SK-N-SH treated with all-trans-retinoic acid at 6 μM for 48 hours (cell line): ENCODE measurements at places on chromosomes 3 and 15.

DNA sequence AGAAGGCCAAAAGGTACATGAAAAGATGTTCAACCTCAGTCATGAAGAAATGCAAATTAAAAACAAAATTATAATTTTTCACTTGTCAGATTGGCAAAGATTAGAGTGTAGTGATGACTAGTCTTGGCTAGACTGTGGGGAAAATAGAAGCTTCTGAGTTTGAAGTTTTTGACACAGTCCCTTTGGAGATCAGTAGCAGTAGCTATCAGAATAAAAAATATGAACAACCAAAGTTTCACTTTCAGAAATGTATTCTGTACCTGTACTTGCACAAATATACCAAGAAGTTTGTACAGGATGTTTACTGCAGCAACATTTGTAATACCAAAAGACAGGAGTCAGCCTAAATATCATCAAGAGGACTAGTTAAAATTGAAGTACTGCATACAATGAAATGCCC lies 14.1 kb downstream of the ATP2C1 start:
- ATAC-seq, result no peak

GRCh38 chr3:184241447-184242296 lies 7.1 kb downstream of the ALG3 start:
- ATAC-seq, result peak; percentile 55

- peak; percentile 99 for ATAC-seq
Observed at GRCh38 chr3:10263646-10264363, 15.5 kb downstream of the TATDN2 start.

DNA sequence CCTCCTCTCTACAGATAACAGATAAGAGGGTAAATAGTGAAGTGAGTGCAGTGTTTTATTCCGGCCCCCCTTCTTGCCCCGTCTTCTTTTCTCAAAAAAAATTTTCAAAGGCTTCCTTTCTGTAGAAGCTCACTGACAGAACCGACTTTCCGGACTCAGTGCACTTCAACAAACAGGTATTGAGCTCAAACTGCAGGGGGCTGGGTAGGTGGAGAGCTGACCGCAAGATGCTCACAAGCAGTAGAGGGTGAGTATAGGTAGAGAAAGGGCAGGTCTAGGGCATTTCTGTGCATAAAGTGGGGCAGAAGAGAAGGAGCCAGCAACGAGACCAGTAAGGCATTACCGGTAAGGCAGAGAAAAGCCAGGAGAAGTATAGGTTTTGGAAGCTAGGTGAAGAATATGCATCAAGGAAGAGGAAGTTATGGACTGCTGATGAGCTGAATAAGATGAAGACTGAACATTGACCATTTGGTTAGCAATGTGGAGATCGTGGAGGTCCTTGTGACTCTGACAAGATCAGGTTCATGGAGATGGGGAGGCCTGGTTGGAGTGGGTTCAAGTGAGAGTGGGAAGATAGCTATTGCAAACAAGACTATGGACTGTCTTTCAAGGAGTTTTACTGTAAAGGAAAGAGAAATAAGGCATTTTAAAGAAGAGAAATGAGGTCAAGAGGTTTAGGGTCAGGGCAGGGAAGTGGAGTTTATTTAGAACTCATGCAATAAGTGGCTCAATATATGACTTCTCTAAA lies 97.4 kb downstream of the ST6GAL1 start:
- no peak for ATAC-seq

GRCh38 chr15:79769069-79769481 lies 127.7 kb downstream of the MTHFS start:
- peak; percentile 65 for ATAC-seq

- ATAC-seq, result no peak
Observed at GRCh38 chr15:85073556-85074194, 92.0 kb downstream of the PDE8A start.

DNA sequence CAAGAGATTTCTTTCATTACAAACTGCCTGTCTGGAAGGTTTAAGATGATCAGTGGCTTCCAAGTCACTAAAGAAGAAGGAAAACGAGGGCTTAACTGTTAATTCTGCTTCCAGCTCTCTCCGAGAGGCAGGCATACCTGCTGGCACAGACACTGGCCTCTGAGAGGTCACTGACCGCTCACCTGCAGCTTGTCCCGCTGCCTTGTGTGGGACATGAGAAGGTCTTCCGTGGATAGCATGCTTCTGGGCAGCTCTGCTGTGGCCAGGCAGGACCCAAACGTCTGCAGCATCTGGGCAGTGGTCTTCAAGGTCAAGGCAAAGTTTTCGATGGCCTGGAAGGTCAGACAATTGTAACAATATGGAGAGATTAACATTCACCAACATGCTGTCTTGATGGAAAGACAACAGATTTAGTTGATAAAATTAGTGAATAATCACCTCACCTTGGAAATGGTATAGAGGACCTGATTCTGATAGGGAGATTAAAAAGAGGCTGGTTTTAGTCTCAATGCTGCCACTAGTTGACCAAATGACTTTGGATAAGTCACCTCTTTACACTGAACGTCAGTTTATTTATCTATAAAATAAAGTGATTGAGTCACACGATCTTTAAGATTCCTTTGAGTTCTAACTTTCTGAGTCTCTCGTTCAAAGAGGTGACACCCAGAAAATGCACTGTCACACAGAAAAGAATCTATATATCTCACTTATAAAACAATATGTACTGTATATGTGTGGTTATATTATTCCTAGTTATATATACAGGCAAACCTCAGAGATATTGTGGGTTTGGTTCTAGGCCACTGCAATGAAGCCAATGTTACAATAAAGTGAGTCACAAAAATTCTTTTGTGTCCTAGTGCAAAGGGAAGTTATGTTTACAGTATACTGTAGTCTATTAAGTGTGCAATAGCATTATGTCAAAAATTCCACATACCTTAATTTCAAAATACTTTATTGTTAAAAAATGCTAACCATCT lies 65.1 kb downstream of the B3GNT5 start:
- ATAC-seq, result no peak

DNA sequence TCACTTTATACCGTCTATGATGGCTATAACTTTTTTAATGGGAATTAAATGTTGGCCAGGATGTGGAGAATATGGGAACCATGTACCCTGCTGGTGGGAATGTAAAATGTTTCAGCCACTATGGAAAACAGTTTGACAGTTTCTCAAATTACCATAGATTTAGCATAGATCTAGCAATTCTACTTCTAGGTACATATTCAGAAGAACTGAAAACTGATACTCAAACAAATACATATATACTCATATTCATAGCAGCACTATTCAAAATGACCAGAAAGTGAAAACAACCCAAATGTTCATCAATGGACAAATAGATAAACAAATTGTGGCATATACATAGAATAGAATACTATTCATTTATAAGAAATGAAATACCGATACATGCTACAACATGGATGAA lies 539.4 kb downstream of the IGSF11 start:
- no peak for ATAC-seq

GRCh38 chr3:197748597-197749314 lies 927 bp upstream of the FYTTD1 start:
- no peak for ATAC-seq

GRCh38 chr15:95733931-95734330 lies 596.6 kb upstream of the NR2F2 start:
- ATAC-seq, result no peak

GRCh38 chr3:136733317-136733833 lies 18.8 kb downstream of the STAG1 start:
- no peak for ATAC-seq

DNA sequence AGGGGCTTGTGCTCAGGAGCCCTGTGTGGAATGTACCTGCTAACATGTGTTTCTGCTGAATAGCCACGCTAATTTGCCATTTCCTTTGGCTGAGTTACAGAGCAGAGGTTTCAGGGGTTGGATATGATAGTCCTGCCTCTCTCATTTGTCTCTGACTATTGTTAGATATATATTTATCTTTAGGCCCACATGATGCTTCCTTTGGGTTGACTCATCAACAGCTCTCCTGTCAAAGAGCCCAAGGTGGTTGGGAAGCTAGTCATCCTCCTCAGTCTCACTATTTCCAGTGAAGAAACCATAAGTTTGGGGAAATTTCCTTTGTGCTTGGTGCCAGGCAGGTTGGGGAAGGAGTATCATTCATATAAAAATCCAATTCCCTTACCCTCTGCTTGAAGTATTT lies 1194.6 kb downstream of the ZPLD1 start:
- no peak for ATAC-seq

DNA sequence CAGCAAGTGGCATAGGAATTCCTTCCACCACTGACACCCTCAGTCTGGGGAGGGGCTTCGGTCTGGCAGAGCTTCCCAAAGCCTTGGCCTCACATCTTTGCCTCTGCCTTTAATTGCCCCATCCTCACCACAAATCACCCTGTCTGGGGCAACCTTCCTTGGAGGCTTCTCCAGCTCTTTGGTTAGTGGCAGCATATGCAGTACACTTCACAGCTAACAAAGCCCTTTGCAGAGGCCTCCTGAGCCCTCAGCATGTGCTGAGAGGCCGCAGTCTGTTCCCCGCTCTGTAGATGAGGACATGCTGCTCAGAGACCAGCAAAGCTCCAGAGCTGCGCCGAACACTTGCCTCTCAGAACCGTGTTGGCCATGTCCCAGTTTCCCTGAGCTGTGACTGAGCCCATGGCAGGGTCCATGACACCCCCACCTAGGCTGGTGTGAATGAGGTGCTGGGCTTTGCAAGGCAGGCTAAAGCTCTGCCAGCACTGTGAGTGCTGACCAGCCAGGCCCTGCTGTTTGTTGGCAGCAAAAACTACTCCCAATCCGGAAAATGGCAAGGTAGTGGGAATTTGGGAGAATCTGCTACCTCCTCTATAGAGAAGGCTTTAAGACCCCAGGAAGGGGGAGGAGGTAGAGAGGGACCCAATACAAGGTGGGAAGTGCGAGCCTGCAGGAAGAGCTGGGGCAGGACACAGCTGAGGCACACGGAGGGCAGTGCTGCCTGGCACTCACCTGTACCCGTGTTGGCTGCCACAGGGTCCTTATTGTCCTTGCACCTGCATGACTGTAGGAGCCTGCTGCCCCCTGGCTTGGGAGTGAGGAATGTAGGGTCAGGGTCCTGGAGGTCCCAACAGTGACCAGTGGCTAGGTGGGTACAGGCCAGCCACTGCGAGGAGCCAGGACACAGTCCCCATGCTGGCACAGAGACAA lies 8.4 kb upstream of the KLF15 start:
- ATAC-seq, result no peak

DNA sequence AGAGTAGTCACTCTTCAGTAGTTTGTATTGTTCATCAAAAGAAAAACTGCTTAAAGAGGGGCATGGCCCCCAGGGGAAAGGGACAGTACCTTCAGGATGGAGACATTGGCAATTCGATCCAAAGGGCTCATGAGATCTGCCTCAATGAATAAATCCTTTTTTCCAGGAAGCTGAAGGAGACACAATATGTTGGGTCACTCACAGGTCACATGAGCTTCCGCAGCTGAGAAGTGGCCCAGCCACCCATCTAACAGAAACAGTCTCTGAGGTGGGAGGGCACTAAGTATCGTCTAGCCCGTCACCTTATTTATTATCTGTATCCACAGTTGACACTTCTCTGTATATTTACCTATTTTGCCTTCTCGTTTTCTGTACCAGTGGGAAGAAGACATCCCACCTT lies 4.7 kb downstream of the VPS33B start:
- no peak for ATAC-seq

- peak; percentile 69 for ATAC-seq
Observed at GRCh38 chr3:49554633-49555265, 472 bp downstream of the BSN start.

DNA sequence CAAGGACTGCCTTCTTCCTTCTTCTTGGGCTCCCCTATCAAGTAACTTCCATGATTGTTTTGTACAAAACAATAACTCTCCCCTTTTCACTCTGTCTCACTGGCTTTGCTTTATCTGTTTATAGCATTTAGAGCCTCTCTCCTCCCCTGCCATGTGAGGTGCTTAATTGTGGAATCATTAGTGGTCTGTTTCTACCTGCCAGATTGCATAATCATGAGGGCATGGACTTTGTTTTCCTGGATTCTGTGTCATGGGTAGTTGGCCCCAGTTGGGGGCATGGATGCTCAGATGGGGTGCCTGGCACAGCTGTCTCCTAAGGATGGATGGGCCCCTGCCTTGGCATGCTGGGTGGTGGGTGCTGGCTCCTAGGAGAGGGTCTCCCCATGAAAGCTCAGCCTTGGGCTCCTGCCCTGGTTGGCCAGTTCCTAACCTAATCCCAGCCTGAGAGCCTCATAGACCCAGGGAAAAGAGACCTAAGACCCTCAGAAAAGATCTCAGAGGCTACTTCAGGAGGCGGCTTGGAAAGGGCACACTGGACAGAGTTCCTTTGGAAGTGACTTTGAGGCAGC lies 8.0 kb upstream of the CTXND1 start:
- ATAC-seq, result no peak

DNA sequence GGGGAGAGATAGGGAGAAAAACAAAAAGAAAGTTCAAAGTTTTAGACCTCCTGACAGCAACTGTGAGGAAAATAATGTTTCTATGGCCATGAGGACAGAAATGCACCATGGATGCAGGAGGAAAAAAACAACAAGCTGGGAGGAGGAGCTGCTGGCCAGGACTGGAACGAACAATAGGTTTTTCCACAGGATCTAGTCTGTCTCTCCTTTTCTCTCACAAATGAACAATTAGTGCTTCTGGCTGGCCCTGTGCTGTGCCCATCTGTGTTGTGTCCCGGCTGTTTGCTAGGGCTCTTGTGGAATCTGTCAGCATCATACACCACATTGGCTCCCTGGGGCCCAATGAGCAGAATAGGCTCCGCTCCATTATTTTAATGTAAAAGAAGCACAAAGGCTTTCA lies 15.2 kb downstream of the GK5 start:
- peak; percentile 67 for ATAC-seq

- ATAC-seq, result no peak
Observed at GRCh38 chr15:55254916-55255679, 34.5 kb downstream of the RAB27A start.

- ATAC-seq, result peak; percentile 69
Observed at GRCh38 chr3:198079771-198080520, 119.9 kb downstream of the LMLN start.

DNA sequence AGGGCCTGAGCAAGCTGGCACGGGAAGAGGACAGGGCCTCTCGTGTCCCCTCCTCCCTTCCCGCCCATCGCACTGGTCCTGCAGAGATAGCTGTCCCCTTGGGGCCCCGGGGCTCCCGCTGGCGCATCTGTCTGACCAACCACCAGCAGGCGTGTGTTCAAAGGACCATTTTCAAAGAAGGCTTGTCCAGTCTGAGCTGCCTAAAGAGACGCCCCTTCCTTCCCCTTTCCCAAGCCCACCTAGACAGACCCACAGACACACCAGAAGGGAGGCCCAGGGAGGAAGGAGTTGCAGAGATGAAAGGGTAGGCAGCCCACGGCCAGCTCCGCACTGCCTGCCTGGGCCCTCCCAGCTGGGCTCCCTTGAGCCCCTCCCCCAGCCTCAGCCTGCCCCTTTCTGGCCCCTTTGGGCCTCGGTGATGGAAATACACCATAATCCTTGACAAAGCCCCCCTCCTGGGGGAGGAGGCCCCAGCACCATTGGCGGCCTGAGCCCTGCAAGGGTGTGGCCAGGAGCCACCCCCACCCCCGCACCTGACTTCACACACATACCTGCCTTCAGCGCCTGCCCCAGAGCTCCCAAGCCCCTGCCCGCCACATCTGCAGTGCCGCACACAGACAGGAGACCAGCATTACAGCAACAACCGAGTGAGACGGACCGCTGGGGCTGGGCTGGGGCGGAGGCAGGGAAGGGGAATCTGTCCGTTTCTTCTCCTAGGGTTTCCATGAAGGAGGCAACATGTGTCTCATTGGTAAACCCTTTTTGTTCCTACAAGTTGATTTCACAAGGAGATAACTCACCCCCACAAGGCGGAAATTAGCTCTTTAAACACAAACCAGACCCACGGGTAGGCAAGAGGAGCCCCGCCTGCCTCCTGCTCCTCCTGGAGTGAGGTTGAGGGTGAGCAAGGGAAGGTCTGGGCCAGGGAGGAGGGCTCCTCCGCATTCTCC lies at the start of gene STRA6:
TSS of gene STRA6 (minus strand) at position 336 of the 950 bp plus-strand sequence. CDS start 520 bp downstream, outside the sequence.
- ATAC-seq, result peak; percentile 74

- no peak for ATAC-seq
Observed at GRCh38 chr3:178370387-178370786, 165.8 kb upstream of the KCNMB2 start.

- ATAC-seq, result peak; percentile 87
Observed at GRCh38 chr15:55799291-55800212, 56.6 kb upstream of the PRTG start.
